ENCODE measurements at places on chromosomes 7 and 10.
A peak's percentile ranks its signal among the peaks of the same experiment; 100 is the strongest.

GRCh38 chr10:78659598-78659967 is 409.2 kb upstream of the ZMIZ1 start:
- DNase-seq, result no peak

DNA sequence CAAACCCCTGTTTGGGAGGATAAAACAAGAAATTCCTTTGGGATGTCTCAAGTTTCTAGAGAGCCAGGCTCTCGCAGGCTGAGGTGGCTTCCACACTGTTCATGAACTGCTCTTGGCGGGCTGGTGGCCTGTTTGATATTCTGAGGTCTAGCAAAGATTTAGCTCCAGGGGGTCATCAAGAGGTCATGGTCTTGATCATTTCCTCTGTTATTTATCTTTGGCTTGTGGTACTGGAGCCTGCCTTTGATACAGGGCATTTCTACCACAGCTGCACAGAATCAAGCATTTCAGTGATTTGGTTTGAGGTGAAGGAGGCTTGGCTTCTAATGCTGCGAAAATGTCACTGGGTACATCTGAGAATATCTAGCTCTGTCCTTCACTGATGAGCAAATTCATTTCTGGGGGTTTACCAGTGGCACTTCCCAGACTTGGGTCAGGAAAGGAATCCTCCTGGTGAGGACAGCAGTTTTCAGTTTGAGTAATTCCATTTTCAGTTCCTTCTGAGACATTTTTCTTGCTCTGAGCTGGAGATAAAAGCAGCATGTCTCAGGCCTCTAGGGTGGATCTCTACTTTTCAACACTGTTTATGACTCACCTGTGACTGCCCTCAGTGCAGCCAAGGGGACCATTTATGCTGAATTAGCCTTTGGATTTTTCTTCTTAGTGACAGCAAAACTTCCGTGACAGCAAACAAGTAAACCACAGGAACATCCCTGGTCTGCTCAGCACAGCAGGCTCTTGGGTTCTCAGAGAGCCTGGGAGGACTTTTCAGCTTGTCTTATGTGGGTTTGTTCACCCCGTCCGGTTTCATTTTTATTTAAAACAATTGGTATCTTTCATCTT is 312.0 kb downstream of the RNLS start:
- no peak for DNase-seq

GRCh38 chr7:87000344-87000743 is 59.1 kb downstream of the ELAPOR2 start:
- peak; percentile 23 for DNase-seq

DNA sequence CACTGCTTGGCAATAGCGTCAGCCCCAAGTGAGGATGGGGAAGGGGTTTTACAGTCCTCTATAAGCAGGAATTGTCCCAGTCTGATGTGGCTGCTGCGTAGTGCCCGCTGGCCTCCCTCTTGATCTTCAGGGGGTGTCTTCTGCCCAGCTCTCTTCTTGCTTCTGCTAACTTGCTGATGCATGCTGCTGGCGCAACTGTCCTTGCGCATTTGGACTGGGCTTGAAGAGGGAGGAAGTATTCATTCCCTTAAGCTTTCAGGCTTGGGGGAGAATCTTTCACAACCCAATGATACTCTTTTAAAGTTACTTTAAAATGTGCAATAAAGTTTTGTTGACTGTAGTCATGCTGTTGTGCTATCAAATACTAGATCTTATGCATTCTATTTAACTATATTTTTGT is 10.3 kb downstream of the GALNT11 start:
- no peak for DNase-seq

- no peak for DNase-seq
Measured at GRCh38 chr7:27210441-27211083, 10.7 kb upstream of the HOXA13 start.

DNA sequence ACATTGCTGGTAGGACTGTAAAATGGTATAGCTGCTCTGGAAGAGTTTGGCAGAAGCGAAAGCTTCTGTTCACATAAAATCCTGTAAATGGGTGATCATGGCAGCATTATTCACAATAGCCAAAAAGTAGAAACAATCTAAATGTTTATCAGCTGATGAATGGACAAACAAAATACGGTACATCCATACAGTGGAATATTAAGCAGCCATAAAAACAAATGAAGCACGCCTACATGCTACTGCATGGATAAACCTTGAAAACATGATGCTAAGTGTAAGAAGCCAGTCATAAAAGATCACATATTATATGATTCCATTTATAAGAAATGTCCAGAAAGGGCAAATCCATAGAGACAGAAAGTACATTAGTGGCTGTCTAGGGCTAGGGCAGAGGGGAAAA is 32.7 kb downstream of the KIN start:
- DNase-seq, result no peak

DNA sequence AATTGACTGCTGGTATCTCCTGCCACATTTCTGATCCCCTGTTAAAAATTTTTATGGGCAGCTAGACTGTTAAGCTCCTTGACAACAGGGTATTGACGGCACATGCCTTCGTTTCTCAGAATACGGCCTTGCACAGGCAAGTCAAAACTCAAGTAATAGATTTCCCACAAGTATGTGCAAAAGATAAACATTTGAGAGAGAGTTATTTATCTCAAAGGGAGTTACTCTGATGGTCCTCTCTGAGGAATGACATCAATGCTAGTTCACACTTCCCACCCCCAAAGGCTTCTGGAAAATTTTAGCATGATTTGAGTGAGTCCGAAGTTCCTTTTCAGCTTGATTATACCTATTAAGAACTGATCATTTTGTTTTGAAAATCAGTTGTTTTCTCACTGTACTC is 71.9 kb downstream of the JCAD start:
- no peak for DNase-seq

DNA sequence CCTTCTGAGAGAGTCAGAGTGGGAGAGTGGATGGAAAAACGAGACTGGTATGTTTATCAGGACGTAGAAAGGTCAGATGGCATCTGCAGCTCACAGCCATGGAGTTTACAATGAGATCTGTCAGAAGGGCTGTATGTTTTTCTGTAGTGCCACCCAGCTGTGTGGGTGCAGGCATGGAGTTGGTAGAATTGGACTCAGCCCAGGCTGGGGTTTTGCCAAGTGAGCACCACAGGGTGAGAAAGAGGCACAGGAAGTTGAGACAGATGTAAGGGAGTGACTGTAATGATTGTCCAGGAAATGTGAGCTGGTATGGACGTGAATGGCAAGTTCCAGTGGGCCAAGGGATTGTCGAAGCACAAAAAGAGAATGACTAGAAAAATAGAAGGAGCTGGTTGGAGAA is 9.1 kb upstream of the ZYX start:
- no peak for DNase-seq

DNA sequence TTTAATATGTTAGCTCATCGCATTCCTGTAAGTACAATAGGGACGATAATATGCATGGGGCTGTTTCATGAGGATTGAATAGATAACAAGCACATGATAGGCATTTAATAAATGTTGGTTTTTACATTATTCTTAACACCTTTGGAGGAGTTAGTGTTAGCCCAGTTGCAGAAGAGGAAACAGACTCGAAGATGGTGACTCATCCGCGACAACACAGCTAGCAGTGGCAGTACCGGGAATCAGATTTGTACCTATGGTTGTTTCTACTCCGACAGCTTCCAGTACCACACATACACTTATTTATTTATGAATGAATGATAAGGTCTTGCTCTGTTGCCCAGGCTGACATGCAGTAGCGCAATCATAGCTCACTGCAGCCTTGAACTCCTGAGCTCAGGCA is 2.9 kb downstream of the LRMDA start:
- DNase-seq, result no peak

DNA sequence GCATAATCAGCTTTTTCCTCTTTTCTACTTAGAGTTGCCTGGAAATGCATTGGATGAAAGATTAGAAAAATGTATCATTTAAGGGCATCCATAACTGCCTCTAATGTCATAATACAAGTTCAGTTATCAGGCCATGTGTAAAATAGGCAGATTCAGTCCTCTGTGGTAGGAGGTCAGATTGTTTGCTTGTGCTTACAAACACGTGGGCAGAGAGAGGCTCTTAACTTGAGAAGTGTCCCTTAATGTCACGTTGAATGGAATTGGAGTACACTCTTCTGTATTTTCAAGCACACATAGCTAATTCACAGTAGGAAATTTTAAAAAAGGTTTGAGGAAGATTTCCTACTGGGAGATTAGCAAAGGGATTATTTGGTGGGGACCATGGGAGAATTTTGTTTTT is 359.8 kb upstream of the MTPN start:
- DNase-seq, result no peak

DNA sequence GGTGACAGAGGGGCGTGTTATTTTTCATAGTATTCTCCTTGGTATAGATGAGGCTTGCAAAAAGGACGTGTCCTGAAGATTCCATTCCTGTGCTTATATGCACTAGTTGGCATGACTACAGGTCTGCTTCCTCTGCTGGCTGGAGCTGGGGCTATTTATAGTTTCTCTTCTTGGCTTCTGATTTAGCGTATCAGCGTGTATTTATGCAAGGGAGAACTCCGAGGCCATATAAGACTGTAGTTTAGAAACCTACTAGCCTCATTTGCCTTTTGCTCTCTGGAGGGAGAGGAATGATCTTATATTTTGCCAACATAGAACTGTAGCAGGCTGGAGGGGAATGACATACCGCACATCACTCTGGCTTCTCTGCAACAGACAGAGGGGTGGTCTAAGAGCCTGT is 39.7 kb downstream of the CACNB2 start:
- no peak for DNase-seq

GRCh38 chr7:36795451-36796021 is 71.2 kb upstream of the AOAH start:
- no peak for DNase-seq

DNA sequence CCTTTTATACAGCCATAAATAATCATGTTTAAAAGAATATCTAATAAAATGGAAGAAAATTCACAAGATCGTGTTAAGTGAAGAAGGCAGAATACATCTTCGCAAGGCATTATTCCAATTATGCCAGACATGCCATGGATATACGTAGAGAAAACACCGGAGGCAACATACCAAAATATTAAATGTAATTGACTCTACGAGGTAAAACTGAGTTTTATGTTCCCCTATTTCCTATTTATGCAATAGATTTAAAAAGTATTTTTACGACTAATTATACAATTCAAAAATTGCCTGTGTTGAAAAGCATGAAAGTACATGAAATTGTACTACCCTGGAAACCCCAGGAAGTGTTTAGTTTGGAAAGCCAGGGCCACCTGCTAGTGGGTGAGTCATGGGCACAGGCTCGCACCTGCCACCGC is 936 bp upstream of the REPIN1 start:
- peak; percentile 85 for DNase-seq

DNA sequence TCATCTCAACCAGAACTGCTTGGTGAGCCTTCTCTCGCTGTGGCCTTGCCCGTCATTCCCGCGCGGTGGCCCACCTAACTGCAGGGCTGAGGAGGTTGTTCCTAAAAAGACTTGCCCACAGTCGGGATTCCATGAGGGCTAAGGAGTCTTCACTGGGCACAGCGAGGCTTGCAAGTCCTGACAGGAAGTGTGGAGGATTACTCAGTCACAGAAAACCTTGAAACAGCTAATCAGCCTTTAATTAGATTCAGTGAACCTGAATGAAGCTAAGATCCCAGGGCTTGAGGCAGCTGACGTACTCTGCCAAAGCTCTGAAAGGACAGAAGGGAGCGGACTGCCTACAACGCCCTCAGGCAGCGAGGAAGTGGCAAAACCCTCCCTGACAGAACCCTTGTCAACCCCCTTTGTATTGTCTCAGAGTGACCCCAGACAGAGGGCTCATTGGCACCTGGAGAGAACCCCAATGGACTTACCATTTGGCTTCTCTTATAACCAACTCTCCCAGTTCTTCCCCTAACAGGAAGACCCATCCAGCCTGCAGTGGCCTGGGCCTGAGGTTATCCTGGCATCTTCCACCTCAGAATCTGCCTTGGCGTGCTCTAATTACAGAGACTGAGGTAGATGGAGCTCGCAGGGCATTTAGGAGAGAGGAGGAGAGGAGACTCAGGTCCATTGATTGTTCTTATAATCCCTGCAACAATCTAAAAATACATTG is 2.5 kb upstream of the LAMB4 start:
- no peak for DNase-seq

DNA sequence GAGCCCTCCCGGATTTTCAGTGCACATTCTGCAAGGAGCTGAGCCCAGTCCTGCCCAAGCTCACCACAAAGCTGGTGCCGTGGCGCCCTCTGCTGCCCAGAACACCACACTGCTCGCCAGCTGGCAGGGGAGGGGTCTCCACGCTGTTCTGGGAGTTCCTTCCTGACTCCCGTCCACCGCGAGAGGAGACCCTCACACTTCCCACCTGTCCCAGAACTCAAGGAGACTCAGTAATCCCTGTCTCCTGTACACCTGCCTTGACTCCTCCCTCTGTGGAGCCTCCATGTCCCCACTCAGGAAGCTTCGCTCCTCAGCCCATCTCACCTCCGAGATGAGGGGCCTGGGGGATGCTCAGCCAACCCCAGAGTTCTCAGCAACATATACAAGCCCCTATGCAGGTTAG is 11.3 kb downstream of the C10orf105 start:
- peak; percentile 49 for DNase-seq

GRCh38 chr10:54940418-54940817 is 139.4 kb upstream of the PCDH15 start:
- DNase-seq, result no peak

GRCh38 chr7:37974711-37975110 is 54.3 kb downstream of the EPDR1 start:
- DNase-seq, result no peak

- no peak for DNase-seq
Measured at GRCh38 chr10:131850383-131850870, 50.4 kb upstream of the PPP2R2D start.

DNA sequence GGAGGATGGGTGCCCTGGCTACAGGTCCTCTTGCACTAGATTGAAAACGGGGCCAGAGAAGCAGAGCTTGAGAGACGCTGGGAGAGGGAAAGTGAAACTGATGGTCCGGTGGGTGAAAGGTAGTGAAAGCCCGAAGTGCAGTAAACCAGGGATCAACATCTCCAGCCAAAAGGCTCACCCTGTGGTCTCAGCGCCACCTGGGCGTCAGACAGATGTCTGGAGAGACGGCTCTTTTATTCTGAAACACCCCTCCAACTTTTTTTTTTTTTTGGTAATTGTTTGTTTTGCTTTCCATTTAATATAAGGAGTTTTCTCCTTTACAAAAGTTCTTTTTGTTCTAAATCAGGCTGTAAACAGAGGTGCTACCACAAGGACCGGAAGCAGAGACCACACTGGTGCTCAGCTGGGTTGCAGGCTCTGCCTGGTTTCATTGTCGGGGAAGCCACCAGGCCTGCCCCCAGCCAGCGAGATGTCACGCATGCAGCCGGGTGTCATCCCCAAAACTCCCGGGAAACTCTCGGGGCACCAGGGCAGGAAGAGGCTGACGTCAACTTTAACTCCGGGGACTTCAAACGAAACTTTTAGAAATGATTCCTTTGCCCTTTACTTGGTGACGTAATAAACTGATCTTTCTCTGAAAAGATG is 11.2 kb downstream of the IL2RA start:
- DNase-seq, result no peak

GRCh38 chr7:76386691-76387260 is 22.7 kb downstream of the SSC4D start:
- DNase-seq, result no peak

- DNase-seq, result no peak
Measured at GRCh38 chr7:100951172-100951571, 1.8 kb downstream of the MUC3A start.

- DNase-seq, result no peak
Measured at GRCh38 chr10:28980264-28980663, 302.9 kb downstream of the BAMBI start.

- no peak for DNase-seq
Measured at GRCh38 chr7:35714862-35715261, 19.9 kb upstream of the HERPUD2 start.

- DNase-seq, result no peak
Measured at GRCh38 chr10:95730233-95730632, 25.7 kb upstream of the ENTPD1 start.

- DNase-seq, result no peak
Measured at GRCh38 chr7:28292834-28293526, 112.4 kb upstream of the JAZF1 start.

GRCh38 chr10:119516381-119517234 is 25.9 kb downstream of the RGS10 start:
- no peak for DNase-seq

Measured in NCI-H1694 treated with DMSO at 0.1 percent for 48 hours (cell line).